ENCODE measurements at places on chromosomes 7 and 10.

DNA sequence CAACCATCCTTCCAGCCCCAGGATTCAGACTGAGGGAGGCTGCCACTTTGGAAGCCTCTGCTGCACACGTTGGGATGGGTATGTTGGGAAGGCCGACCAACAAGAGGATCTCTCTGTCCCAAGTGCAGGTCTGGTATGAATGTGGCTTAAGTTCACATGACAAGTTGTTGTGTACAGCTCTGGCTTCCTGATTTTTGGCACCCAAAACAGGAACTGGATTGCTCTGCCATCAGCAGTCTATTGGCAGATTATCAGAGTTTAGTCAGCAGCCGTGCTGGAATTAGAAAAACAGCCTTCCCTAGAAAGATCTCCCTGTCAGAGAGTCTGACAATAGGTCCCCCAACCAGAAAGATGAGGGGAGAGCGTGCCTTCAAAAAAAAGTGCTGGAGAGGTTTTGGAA lies 66.9 kb downstream of the GOLGA7B start:
- DNase-seq: no peak

GRCh38 chr7:151862606-151863381 lies 14.1 kb downstream of the PRKAG2 start:
- no peak for DNase-seq

DNA sequence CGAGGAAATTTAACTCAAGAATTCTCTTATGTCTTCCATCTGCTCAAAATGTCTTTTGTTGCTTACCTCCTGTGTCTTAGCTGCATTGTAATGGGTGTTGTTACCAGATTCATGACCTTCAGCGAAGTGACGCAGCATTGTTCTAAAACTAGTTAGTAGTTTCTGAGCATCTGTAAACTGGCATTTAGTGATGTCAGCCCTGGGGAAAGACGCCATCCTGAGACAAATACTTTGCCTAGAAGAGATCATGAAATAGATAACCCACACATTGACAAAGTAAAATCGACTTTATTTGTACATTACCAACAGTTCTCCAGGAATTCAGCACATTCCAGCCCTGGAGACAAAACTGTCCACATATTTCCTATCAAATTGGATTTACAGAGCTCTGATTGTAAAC lies 87.8 kb downstream of the GPAM start:
- DNase-seq: no peak

DNA sequence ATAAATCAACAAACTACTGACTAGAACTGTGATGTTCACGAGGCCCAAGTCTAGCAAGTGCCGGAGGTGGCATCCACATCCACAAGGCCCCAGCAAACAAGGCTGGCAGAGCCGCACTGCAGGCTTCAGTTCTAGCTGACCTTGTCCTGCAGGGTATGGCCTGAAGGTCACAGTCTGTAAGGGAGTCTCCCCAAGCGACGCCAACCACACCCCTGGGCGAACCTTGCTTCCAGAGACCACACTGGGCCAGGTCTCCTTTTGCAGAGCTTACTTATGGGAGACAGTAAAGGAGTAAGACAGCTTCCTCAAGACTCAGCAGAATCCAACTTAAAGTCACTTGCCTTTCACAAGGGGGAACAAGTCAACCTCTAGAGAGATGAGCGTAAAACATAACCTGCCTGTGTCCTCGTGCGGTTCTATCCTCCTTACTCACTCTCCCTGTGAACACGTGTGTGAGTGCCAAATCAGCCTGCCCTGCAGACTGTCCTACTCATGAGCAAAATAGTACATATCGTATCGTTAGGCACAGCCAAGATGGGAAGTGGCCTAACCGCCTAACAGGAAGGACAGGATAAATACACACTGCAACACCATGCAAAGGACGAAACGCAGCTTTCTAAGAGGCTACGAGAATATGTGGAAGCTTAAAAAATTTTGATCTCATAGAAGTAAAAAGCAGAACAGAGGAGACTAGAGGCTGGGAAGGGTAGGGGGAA lies 22.7 kb downstream of the FAM53B start:
- DNase-seq: no peak

Measured in CD4-positive, alpha-beta T cell treated with Interleukin-21 for 1 hour (primary cell).